NCI-H2081 (cell line): ENCODE measurements at places on chromosomes 2 and 18.

DNA sequence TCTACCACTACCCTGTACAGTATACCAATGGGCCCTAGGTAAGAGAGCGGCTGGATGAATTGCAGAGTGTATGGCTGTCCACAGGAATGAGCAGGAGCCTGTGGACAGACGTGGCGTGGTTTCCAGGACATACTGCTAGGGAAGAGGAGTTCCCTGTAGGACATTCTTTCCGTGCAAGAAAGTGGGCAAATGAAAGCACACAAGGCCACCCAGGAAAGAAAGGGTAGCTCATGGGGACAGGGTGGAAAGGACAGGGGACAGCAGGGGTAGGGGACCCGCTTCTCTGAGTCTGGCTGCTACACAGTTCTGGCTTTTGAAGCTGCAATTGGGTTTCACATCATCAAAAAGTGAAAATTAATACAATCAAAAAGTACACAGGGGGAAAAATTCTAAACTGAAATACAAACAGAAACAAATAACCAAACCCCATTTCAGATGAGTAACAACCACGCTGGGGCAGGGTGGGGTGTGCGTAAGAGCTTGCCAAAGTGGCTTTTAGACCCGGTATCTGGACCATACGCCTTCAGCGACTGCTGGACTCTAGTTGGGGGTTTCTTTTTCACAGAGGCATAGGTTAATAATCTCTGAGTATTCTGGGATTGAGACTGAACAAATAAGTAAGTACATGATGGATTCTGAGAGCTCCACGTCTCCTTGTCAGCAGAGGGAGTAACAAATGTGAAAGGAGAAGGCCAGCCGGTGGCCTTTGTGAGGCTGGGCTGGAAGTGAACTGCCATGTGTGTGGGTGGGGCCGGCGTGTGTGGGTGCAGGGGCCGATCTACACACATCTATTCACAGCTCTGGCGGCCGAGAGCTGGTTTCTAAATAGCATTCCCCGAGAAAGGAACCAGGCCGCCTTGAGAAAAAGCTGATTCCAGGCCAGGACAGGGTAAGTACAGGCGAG lies 84.0 kb downstream of the HDAC4 start:
- no peak for DNase-seq

DNA sequence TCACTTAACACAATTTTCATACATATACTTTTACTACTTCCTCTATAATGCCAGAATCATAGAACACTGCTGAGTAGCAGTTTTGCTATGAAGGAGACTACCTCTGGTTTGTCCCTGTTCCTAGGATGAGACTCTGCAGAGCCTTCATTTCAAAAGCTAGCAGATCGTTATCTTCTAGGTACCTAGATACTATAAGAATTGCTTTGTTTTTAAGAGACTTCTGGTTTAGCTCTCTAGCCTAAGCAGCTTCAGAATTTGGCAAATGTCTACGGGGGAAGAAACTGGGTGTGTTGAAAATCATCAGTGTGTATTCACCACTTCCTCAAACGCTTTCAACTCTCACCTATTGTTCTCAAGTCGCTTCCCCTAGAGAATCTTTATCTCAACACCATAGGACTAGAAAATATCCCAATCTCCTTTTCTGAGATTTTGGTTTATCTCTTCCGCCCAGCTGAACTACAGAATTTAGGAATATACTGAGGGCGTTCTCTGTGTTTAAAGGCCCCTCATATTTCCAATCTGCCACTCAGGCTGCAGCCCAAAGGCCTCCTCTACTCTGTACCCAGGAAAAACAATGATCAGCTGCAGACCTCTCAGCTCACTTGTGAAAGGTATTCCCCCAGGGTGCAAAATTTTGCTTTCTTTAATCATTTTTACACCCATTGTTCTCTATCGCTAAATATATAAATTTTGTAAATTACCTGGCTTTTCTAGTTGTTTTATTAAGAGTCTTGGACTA lies 28.7 kb downstream of the SMAD2 start:
- DNase-seq = no peak

GRCh38 chr18:6107794-6108193 lies 212.5 kb upstream of the TMEM200C start:
- no peak for DNase-seq

DNA sequence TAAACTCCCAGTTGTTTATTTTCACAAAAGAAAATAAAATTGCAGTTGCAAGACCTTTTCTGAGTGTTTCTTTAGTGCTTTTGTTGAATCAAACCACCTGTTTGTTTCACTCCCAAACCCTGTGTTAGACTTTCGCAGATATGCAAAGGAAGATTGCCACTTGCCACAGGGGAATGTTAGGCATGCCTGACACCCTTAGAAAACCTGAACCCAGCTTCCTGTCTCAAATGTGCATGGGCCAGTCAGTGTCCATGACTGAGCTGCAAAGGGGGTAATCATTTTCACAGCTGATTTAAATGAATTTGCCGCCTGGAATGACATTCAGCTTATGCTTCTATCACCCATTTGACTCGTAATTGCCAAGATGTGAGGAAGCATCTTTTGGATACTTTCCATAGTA lies 17.5 kb downstream of the TGOLN2 start:
- DNase-seq = no peak

DNA sequence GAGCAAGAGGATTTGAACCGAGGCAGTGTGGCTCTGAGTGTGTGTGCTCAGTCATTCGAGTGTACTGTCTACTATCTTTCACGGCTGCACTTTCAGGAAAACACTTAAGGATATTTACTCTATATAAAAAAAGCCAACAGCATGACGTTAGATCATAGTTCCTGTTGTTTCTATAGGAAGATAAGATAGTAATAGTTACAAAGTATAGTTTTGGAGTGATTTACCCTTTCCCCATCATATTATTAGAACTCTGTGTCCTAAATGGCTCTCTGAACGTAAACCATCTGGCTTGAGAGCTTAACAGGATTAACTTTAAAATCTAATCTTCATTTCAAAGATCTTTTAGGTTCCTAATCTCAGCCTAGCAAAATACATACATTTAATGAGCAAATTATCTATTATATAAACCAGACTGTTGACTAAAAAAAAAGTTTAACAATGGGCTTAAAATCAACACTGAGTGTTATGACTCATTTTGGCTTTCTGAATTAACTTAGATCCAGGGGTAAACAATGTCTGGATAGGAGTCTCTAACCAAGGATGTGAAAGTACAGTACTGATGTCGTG lies 150.3 kb upstream of the DNMT3A start:
- no peak for DNase-seq

DNA sequence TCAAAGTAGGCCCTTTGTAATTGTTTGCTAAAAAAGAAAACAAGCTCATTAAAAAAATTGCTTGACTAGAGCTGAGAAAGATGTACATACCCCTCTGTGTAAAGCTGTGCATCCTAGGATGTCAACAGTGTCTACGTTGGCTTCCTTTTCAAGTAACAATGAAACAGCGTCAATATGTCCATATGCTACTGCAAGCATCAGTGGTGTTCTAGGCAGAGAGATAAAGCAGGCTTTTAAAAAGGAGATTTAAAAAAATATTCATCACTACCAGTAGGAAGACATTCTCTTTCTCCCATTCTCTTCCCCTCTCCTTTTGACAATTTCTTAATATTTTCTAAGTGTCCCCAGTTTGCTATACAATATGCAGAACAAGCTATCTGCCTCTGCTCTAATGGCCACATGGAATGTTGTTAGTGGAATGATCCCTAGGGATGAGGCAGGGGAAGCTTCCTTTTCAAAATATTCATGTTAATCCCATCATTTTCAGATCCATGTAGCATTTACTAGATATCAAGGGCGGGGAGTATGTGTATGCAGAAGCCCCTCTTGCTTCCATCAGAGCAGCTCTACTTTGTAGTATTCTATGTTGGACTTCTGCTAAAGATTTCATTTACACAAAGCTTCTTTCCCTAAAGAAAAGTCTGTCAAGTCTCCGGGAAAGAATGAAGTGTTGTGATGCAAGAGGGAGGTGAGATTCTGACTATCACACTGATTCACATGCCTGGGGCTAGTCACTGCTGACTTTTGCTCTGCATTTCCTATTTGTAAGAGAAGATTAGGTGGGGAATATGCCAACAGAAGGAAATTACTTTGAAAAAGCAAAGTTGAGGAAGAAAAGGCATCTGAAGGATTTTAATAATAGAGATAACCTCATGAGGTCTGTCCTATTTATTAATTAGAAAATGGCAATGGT lies 81.5 kb upstream of the PGAP1 start:
- DNase-seq = no peak

DNA sequence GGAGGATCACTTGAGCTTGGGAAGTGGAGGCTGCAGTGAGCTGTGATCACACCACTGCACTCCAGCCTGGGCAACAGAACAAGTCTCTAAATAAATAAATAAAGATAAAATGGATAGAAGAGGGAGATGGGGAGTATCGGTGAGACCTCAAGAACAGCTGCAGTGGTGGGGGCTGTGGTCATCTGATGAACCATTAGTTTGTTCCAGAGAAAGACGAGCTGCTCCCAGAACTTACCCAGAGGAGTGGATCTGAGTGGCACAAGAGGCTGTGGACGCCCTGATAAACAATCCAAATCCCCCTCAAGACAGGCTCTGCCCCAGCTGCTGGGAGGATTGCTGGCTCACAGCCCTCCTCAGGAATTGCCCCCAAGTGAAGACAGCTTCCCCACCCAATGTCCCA lies 26.7 kb downstream of the TMEM127 start:
- no peak for DNase-seq

DNA sequence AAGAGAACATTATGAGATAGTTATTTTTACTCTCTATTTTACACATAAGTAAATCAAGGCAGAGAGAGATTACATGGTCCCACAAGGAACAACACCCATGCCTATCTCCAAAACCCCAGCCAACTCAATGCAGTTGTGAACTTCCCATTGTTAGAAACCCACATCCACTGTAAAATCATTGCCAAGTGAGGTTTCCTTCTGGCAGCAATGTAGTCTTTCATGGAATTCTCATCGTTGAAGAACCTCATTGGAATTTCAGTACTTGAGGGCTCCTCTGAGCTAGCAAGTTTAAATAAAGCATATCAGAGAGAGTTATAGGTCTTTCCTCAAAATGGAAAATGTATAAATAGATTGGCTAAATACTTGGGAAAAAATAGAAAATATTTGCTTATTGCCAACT lies 105.2 kb downstream of the RAD51AP2 start:
- no peak for DNase-seq
